SJSA1 (cell line): ENCODE measurements at places on chromosomes 12 and 14. TPM values are rescaled to one million over a fixed set of nuclear protein-coding genes. Genes with fewer than 3 reads are reported as not detected.

The POTEG gene
- total RNA-seq: not detected in 2 replicates

The CDKN1B gene
- 42.8 and 44.8 TPM in 2 replicates for total RNA-seq

The GRIN2B gene
- not detected in 2 replicates for total RNA-seq

The CD27 gene
- not detected in 2 replicates for total RNA-seq

The TRIM9 gene
- total RNA-seq: 0.16 TPM in 1 of 2 replicates, not detected in the other

GRCh38 chr12:14779834-14780233 lies 23.4 kb downstream of the WBP11 start:
- DNase-seq: no peak

GRCh38 chr12:119145367-119145766 lies 33.4 kb upstream of the HSPB8 start:
- DNase-seq: no peak

GRCh38 chr12:57713209-57713608 lies 19.3 kb downstream of the OS9 start:
- no peak for DNase-seq

DNA sequence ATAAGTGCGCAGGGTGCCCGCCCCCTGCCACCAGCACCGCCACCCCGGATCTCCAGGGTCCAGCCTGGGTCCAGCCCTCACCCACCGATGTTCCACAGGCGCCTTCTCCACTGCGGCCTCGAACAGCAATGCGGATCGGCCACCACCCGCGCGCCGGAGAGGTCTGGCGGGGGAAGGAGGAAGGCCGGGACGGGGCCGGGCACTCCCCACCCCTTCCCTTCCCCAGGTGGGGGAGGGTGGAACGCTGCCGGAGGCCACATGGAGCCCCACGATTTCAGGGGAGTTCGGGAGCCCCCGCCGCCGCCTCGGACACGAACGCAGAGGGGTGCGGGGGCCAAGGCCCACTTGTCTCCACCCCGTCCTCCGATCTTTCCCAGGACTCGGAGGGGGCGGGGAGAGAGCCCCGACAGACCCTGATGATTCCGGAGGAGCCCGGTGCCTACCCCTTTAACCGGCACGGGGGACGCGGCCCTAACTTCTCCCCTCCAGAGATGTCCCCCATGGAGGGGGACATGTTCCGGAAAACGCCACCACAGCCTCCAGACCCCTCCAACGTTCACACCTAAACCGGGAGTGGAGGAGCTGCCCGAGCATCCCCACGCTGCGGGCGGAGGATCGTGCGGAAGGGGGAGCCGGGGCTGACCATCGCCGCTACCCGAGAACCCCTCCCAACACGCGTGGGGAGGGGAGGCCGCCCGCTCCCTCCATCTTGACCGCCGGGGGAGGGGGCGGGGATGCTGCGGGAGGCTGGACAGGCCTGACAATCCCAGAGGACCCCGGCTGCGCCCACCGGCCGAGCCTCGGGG lies 1.1 kb downstream of the ATXN2 start:
- peak; percentile 48 for DNase-seq

GRCh38 chr14:23119363-23120327 lies 590 bp upstream of the CEBPE start:
- no peak for DNase-seq

DNA sequence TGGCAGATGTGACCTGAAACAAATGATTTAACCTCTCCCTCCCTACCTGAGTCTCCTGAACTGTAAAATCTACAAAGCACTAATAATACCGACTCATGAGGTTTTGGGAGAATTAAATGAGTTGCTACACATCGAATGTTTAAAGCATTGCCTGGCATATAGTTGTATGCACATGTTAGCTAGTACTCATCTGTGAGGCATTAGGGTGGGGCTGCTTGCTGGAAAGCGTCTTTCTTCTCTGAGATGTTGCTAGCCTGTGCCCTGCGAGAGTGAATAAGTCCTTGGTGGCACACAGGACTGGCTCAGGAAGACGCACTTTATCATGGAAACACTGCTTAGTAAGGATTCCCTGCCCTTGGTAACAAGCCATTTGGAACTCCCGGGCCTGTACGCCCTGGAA lies 6.1 kb downstream of the RAPGEF3 start:
- DNase-seq: no peak

GRCh38 chr12:84929501-84929900 lies 16.9 kb upstream of the SLC6A15 start:
- DNase-seq: no peak

DNA sequence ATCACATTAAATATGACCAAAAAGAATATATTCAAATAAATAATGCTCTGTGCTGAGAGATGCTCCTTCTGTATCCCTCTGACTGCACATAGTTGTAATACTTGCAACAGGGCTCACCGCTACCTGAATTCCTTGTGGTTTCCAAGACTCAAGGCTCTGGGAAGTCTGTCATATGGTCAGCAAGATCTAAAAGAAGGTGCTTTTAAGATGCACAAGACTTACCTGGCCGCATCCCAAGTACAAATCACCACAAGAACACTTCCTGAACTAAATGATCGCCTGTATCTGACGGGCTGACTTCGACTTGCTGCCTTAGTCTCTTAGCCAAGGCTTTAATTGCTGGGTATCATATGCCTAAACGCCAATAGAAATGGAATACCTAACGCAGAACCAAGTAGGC lies 67.2 kb downstream of the HECTD4 start:
- DNase-seq: no peak

DNA sequence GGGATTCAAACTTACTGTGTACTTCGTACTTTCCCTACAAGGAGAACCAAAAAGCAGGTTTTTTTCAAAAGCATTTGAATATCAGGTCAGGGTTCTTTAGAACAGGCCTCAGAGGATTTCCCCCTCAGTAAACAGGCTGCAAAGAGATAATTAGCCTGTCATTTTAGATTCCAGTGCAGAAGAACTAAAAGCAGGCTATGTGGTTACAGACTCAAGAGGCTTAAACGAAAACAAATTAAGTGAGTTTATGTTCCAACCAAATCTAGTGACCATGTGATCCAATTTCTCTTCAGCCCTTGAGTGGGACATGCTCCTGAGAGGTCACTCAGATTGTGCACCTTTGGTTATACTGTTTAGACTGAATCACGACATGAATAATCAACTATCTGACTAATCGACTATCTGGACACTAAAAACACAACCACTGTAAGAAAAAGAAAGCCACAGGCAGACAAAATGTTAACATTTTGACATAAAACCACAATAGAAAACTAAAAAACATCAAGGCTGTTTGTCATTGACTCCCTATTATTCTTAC lies 4.5 kb downstream of the TMED8 start:
- no peak for DNase-seq

DNA sequence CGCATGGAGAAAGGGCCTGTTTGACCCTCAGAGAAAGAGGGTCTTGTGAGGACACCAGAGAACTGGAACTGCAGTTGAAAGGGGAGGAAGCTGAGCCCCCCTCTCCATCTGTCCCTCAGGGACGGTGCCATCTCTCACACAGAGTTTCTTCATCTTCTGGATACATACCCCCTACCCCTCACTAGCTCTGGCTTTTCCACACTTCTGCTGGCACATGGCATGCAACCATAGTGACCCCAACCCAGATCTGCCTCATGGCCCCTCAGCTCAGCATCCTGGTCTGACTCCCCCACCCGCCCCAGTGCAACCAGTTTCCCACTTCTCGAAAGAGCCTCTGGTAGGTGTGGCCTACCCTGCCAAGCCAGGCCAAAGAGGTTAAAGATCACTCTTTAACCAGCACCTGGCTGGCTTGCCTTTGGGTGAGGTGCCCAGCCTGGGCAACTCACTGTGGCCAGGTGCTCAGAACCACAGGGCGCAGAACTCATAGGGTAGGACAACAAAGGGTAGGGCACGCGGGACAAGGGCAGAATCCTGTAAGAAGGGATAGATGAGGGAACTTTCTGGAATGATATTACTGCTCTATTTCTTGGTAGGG lies 25.8 kb downstream of the GALNT16 start:
- no peak for DNase-seq

DNA sequence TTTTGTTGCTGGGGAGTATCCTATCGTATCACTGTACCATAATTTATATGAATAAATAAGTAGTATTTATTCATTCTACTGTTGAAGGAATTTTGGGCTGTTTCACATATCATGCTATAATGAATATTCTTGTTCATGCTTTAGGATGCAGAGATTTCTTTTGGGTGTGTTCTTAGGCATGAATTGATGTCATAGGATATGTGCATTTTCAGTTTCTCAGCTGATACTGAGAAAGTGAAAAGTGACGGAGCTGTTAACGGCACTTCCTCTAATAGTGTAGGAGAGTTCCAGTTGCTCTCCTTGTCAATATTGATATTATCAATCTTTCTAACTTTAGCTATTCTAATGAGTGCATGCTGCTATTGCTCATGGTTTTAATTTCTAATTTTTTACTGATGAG lies 23.2 kb upstream of the SDR39U1 start:
- no peak for DNase-seq

DNA sequence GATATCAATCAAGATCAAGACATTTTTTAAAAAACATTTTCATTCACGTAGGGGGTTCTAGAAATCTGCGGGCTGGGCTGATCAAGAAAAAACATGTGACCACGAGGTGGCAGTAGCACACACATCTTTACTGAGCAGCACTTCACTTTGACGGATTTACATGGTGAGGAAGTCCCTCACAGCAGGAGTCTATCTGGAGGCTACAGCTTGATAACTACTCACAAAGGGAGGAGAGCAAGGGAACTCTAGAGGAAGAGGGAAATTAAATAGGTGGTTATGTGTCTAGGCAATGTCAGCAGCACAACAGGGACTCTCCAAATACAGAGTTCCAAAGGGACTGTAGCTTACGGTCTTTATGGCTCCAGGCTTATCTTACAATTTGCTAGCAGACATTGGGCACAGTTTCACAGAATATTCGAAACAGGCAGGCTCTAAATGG lies 248.1 kb downstream of the DPY19L2 start:
- peak; percentile 59 for DNase-seq

DNA sequence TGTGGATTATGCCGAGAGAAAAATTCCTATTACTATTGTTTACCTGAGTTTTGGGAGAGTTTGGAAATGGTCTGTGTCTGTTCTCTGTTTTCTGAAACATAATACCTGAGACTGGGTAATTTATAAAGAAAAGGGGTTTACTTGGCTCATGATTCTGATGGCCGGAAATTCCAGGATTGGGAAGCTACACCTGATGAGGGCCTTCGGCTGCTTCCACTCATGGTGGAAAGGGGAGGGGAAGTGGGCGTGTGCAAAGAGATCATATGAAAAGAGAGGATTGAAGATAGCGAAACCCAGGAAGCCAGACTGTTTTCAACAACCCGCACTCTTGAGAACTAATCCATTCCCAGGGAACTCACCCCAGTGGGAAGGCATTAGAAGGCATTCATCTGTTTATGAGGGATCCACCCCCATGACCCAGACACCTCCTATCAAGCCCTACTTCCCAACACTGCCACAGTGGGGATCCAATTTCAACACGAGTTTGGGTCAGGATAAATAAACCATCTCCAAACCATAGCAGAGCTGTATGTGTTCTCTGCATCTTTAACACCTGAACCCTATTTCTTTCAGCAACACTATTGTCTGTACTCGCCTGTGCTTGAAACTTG lies 51.1 kb downstream of the APAF1 start:
- DNase-seq: no peak

- DNase-seq: peak; percentile 25
Observed at GRCh38 chr12:110743571-110744093, 941 bp upstream of the PPP1CC start.
